ENCODE measurements at places on chromosomes 7 and 10.

DNA sequence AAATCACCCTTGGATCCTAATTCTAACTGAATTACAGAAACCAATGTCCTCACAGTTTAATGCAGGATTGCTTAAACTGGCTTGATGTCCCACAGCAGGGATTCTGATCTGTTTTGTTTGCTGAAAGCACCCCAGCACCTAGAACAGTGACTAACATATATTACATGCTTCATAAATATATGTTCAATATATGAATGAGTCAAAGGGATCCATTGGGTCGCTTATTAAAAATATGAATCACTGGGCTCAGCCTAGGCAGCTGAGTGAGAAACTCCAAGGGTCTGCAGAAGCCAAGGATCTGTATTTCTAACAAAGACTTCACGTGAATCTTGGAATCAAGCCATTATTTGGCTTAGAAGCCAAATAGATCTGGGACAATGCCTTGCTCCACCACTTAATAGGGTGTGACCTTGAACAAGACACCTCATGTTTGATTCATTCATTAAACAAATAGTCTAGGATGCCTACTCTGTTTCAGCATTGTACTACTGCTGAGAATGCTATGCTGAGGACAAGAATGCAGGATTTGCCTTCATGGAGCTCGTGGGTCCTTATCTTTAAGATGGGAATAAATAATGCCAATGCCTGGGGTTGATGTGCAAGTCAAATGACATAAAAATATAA is 103.4 kb upstream of the DLX6 start:
- DNase-seq = no peak

GRCh38 chr10:28533571-28534304 is 820 bp downstream of the WAC start:
- DNase-seq = peak; percentile 58

- DNase-seq = no peak
These were observed 180.0 kb upstream of the INHBA start for GRCh38 chr7:41882745-41883420.

DNA sequence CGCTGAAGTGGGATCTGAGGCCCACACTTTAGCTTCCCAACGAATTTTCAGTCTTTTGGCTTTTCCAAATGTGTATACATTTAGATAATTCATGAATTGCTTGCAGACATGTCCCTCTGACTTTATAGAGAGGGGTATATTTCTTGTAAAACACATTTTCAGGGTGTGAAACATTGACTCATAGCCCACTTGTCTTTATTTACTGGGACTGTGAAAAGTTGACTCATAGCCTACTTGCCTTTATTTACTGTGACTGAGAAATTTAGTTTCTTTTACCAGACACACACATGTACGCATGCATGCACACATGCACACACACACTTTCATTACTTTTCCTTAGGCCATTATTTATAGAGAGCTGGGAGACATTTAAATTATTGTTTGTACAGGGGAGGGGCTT is 79.1 kb downstream of the VTI1A start:
- DNase-seq = no peak
